T-helper 2 cell treated with Interferon-gamma antibody and Interleukin-4, amounts not matched to agents 5 μg/mL and 100 μg/mL, for 36 hours (primary cell): ENCODE measurements at places on chromosomes 3 and 15.

GRCh38 chr3:133295944-133296917 is 103.6 kb upstream of the BFSP2 start:
- no peak for DNase-seq

DNA sequence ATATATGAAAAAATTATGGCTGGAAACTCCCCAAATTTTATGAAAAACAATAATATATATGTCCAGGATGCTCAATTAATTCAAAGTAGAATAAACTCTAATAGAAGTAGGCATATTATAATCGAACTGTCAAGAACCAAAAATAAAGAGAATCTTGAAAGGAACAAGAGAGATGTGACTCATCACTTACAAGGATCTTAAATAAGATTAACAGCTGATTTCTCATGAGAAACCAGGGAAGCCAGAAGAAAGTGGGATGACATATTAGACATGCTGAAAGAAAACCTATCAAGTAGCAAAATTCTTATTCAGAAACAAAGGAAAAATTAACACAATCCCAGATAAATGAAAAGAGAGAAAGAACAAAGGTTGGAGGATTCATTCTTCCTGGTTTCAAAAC is 66.8 kb downstream of the FAIM start:
- no peak for DNase-seq

- no peak for DNase-seq
Observed at GRCh38 chr3:74023395-74023794, 398.7 kb upstream of the PDZRN3 start.

DNA sequence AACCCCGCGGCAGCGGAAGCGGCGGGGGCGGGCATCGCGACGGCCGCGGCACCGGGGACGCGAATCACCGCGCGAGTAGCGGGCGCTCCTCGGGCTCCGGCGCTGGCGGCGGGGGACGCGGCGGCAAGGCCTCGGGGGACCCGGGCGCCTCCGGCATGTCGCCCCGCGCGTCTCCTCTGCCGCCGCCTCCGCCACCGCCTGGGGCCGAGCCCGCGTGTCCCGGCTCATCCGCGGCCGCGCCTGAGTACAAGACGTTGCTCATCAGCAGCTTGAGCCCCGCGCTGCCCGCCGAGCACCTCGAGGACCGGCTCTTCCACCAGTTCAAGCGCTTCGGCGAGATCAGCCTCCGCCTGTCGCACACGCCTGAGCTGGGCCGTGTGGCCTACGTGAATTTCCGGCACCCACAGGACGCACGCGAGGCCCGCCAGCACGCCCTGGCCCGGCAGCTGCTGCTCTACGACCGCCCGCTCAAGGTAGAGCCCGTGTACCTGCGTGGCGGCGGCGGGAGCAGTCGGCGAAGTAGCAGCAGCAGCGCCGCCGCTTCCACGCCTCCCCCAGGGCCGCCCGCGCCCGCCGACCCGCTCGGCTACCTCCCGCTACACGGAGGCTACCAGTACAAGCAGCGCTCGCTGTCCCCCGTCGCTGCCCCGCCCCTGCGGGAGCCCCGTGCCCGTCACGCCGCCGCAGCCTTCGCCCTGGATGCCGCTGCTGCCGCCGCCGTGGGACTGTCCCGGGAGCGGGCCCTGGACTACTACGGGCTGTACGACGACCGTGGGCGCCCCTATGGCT is 675 bp downstream of the RBM15B start:
- DNase-seq: peak; percentile 32

GRCh38 chr3:143306407-143306806 is 186.8 kb downstream of the CHST2 start:
- DNase-seq: no peak

GRCh38 chr15:42611532-42611931 is 36.1 kb downstream of the STARD9 start:
- DNase-seq: no peak

- DNase-seq: no peak
Observed at GRCh38 chr3:172542999-172543398, 19.8 kb upstream of the TNFSF10 start.

GRCh38 chr3:59517388-59517787 is 467.6 kb upstream of the CFAP20DC start:
- no peak for DNase-seq

DNA sequence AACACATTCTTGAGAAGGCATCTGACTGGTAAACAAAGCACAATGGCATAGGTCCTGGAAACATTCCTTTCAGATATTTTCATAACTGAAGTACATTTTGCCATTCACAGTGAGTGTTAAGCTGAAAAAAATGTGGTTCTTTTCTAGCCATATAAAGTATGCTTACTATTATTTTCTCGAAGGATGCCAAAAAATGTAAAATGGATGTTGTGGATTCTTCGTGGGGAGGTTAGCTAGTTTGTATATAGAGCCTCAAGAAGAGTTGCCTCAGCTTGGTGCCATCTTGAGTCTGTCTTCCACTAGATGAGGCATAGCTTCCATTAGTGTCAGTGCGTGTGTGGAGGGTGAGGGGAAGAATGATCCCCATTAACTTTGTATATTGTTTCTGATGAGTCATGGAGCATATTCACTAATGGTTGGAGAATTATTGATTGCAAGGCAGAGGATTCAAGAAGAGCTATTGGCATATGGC is 4.1 kb downstream of the MBNL1 start:
- DNase-seq: peak; percentile 55

- DNase-seq: no peak
Observed at GRCh38 chr15:52511084-52511483, 17.6 kb downstream of the MYO5A start.

DNA sequence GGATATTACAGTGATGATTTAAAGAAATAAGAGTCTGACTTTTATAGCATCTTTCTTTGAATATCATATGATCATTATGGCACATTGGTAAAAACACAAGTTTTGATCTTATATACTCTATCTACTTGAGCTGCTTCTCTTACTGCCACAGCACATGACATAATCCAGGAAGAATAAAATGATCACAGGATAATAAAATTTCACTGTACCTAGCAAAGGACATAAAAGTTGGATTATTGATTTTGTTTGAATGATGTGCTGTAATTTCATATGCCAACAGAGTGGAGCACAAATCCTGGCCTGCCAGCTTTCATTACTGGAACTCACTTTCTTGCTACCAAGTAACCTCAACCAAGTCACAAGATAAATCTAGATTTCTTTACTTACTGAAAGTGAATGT is 162.1 kb upstream of the NANOGP8 start:
- no peak for DNase-seq

DNA sequence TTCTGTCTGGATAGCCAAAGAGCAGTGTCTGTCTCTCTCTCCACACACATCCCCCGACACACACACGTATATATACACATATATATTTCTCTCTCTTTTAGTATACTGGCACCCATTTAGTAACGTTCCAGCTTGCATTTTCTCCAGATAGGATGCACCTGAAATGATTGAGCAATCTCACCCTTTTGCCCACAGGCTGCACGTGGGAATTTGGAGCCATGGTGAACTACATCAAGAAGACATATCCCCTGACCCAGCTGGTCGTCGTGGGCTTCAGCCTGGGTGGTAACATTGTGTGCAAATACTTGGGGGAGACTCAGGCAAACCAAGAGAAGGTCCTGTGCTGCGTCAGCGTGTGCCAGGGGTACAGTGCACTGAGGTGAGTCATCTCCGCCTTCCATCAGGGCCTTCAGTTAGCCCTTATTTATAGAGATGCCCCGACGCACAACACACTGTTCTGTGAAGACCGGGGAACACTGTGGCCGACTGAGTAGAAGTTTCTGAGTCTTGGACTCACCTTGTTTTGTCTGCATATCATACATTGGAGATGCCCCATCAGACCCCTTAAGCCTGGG is 45.7 kb downstream of the RLBP1 start:
- DNase-seq: no peak

DNA sequence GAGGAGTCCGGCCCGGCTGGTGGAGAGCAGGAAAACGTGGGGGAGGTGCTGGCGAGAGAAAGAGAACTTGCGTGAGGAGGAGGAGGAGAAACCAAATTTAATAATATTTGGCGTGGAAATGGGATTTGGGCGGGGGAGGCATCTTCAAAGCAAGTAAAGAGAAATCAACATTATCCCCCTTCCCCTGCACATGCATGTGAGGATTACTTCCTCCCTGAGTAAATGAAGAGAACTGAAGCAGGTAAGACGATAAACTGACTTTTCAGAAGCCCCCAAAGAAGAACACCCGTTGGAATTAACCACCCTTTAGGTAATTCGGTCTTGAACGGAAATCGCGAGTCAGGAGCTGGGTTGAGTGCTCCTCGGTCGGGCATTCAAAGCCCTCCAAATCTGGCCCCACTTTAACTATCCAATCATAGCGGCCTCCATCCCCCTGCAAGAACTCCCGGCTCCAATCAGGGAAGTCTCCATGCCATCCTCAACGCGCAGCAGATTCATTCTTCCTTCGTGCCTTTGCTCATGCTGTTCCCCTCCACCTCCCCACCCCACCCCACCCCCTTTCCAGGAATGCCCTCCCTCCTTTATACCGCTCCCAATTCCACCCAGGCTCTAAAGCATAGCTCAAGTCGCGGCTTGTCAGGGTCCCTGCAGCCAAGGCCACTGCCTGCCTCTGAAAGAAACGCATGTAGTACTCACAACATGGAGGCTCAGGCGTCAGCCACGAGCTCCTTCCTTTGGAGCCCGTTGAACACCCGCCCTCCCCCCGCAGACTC is 545 bp upstream of the RFX7 start:
- DNase-seq: peak; percentile 40

DNA sequence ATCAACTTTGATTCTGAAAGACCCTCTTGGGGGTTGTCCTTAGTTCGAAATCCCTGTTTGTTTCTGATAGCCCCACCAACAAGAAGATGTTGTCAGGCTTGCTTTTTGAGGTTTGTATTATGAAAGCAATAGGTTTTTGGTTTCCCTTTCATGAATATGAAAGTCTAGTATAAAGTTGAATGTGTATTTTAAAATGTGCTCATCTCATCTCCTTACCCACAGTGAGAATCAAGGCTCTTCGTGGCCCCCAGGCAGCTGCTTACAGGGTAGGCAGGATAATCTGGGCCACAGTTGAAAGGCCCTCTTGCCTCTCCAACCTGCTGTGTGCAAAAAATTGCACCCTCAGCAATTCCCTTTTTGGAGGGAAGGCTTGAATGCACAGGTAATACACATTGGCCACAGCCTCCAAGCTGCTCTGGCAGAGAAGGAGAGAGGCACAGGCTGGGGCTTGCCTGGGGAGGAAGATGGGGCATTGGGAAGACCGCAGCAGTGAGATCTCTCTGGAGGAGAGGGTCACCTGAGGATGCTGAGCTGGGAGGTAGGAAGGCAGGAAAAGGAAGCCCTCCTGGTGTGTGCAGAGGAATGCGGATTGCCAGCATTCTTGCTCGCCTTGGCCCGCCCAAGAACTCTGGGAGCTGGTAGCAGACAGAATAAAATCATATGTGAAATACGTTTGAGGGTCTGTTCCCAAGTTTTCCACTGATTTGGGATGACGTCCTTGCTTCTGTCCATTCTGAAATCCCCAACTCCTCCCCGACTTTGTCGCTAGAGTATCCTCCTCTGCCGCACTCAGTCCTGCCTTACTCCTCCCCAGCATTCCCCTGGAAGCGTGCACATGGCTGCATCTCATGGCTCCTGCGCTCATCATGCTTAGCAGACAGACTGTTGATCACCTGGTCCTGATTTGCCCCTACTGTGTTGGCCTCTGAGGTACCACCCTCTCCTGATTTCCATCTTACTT is 196.4 kb downstream of the RPLP1 start:
- DNase-seq: no peak

DNA sequence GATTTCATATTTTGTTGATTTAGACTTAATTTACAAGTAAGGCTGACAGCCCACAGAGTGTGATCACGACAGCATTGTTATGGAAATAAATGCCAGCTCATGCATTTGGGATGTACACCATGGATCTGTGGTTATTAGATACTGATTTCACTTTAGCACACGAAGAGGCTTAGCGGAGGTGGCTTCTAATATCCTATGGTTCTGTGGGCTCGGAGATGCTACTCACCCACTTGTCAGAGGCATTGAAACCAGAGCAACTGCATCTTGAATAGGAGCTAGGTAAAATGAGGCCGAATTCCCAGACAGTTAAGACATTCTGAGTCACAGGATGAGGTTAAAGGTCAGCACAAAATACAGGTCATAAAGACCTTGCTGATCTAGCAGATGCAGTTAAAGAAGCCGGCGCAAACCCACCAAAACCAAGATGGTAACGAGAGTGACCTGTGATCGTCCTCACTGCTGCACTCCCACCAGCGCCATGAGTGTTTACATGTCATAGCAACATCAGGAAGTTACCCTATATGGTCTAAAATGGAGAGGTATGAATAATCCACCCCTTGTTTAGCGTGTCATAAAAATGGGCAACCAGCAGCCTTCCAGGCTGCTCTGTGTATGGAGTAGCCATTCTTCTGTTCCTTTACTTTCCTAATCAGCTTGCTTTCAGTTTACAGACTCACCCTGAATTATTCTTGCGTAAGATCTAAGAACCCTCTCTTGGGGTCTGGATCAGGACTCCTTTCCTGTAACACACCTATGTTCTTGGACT is 117.5 kb downstream of the PGPEP1L start:
- no peak for DNase-seq
